ENCODE measurements at places on chromosomes 6 and 20.

GRCh38 chr20:48716541-48716940 is 111.3 kb downstream of the PREX1 start:
- no peak for DNase-seq

DNA sequence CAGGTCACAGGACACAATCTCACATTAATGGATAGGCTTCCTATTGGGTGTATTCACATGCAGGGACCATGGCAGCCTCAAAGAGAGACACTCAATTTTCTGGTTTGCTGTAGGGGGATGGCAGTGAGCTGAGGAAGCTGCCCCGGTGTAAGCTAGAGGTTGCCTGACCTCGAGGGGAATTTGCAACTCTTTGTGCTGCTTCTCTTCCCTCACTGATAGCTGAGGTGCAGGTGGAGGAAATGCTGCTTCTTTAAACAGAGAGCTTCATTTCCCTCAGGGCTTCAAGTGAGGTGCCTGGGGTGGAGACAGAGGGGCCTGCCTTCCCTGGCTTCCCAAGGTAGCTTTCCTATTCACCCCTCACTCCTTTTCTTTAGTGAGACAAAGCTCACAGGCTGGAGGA is 151.9 kb downstream of the CD83 start:
- DNase-seq = no peak

- no peak for DNase-seq
Observed at GRCh38 chr20:64072498-64073063, 6.7 kb downstream of the RGS19 start.

- DNase-seq = no peak
Observed at GRCh38 chr20:41616228-41616627, 1.9 kb downstream of the CHD6 start.

DNA sequence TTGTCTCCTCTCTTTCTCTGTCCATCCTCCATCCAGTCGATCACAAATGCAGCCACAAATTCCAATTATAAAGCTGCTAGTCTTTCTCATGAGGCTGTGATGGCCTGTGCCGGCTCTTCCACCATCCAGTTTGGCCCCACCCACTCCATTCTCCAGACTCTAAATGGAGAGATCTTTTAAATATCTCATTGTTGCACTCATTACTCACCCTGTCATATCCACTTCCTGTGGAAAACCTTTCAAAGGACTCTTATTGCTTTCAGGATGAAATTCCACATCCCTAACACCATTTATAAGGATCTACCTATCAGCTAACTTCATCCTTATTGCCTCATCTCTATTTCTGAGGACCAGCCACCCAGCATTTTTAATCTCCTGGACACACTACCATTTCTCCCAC is 70.6 kb downstream of the NRN1 start:
- no peak for DNase-seq

- DNase-seq = no peak
Observed at GRCh38 chr20:34324541-34324940, 21.4 kb upstream of the AHCY start.

GRCh38 chr6:24391756-24392405 is 10.9 kb upstream of the MRS2 start:
- no peak for DNase-seq

DNA sequence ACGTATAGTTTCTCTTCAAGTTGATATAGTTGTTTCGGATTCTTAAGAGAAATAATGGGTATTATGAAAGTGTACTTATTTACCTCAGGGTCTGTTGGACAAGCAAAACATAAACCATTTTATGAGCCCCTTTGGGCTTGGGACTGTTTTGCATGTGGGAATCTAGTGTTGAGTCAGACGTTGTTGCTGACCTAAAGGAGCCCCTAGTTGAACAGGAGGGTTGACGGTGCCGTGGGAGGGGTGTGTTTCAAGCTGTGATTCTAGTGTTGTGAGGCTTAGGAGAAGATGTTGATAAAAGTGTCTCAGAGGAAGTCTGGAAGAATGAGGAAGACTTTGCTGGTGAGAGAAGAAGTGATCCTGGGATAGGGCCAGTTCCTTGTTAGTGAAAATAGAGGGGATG is 140.0 kb downstream of the ARID1B start:
- DNase-seq = no peak

DNA sequence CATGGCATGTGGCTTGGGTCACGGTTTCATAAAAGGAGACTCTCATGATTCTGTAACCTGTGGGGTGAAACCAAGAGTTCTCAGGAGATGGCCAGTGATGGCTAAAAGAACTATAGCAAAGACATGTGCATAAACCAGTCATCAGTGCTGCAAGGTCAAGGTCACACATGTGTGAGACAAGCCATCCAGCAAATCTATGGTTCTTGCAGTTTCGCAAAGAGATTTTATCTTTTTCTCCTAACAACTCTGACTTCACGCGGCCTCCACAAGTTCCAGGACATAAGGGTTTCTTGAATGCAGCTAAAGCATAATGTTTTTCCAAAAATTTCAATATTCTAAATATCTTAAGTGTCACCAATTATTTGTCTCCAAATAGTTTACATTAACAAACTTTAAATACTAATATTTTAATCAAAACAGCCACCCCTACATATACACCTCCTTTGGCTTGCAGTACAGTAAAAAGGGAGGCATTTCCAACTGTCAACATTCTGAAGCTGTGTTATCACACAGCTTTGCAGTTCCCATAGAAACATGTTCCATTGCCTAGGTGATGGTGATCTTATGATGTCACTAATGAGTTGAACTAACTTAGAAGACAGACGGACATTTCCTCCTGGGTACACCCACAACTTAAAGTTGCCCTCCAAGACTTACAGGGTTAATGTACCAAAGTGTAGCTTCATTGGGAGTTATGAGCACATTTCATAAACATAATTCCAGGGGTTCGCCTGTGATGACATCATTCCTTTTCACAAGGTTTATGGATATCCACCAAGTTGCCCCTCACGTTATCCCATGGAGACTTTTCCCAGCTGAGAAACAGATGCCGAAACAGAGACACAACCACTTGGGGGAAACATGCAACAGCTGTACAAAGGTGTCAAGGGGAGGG is 250.9 kb upstream of the PDE10A start:
- DNase-seq = no peak

GRCh38 chr6:26607434-26608230 is 10.9 kb downstream of the ABT1 start:
- DNase-seq = no peak

GRCh38 chr6:44245391-44245911 is 1.4 kb upstream of the HSP90AB1 start:
- no peak for DNase-seq

DNA sequence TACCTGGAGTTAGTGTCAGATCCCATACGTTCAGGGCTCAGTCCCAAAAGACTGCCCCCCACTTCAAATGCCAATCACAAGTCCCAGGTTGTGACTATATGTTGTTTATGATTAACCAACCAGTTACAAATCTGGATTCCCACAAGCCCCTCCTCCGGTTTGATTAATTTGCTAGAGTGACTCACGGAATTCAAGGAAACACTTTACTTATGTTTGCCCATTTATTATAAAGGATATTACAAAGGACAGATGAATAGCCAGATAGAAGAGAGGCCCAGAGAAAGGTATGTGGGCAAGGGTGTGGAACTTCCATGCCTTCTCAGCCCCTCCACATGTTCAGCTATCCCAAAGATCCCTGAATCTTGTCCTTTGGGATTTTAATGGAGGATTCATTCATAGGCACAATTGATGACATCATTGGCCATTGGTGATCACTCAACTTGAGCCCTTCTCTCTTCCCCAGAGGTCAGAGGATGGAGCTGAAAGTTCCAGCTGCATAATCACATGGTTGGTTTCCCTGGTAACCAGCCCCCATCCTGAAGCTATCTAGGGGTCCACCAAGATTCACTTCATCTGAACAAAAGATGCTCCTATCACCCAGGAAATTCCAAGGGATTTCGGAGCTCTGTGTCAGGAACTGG is 2.0 kb downstream of the ECT2L start:
- no peak for DNase-seq

DNA sequence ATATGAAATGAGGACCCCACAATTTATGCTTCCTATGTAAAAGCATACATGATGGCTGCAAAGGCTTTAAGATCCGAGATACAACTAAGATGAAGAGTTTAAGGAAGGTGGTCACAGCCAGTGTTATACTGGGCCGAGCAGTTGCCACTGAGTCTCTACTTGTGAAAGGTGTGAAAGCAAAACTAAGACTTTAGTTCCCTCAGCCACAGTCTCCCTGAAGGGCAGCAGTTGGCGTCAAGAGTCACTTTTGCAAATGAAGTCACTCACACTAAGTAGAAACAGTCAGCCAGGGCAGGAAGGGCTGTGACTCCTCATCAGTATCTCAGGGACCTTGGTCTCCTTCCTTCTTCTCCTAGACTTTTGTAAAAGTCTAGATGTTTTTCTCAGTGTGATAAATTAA is 191.6 kb upstream of the MCHR2 start:
- no peak for DNase-seq

DNA sequence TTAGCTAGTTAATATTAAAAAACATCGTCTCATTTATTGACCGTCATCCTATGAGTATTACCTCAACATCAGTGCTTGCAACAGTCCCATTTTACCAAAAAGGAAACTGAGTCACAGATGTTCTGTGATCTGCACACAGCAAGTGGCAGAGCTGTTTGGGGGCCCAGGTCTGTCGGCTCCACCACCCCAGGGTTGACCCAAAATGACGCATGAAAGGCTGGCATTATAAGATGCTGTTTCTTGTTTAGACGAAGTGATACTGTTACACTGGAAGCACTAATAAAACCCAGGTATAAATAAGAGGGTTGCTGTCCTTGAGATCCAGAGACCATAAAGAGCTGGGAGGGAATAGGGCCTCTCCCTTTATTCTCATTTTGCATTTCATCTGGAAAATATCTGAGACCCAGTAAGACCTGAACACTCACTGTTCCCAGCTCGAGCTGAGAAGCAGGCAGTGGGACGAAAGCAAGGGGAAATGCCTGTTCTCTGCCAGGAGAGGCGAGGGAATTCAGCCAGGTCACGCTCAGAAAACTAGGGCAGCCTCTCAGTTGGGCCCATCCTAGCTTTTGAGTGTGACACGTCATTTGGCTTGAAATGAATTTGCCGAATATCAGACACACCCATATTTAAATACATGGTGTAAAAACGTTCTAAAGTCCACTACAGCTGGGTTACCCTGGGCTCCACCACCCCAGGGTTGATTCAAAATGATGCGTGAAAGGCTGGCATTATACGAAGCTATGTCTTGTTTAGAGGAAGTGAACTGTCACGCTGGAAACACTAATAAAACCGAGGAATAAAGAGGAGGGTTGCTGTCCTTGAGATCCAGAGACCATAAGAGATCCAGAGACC is 1.4 kb upstream of the MICAL1 start:
- peak; percentile 44 for DNase-seq

DNA sequence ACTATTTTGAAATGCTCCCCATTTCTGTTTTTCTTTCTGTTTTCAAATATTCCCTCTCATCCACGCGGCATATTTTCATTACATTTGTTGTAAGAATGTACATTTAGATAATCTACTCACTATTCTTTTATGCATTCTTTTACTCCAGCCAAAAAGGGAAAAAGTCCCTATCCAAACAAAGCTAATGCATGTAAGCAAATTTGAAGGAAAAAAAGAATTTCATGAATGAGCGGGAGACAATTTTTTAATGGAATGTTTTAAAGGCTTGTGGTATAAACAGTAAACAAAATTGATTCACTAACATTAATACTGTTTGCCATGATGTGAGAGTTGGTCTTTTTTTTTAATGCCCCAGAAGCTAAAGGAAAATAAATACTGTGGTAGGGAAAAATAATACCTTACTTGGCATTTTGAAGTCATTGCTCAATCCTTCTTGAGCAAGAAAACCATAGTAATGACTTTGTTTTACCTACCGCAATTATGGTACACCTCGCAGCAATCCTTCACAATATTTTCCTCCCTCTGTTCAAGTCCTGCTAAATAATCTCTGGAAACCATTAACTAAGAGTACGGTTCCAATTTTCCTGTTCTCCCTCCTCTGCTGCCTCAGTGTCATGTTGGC is 79.0 kb downstream of the BACH2 start:
- no peak for DNase-seq

DNA sequence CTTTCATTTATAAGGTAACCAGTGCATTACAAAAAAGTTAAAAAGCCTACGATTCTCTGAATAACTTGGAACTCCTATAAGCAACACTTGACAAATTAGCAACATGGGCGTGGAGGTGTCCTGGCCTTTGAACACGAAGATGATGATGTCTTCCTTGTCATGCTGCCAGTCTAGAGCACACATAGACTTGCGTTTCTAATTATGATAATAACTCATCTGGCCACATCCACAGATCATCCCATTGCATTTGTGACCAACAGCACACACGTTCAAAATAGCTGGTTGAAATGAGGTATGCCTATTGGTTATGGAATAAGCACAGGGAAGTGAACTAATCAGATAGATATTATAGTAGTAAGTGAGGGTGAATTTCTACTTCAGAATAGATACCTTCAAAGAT is 608.9 kb downstream of the PRKN start:
- DNase-seq = no peak

- DNase-seq = no peak
Observed at GRCh38 chr6:158211273-158212055, 43.3 kb downstream of the GTF2H5 start.

DNA sequence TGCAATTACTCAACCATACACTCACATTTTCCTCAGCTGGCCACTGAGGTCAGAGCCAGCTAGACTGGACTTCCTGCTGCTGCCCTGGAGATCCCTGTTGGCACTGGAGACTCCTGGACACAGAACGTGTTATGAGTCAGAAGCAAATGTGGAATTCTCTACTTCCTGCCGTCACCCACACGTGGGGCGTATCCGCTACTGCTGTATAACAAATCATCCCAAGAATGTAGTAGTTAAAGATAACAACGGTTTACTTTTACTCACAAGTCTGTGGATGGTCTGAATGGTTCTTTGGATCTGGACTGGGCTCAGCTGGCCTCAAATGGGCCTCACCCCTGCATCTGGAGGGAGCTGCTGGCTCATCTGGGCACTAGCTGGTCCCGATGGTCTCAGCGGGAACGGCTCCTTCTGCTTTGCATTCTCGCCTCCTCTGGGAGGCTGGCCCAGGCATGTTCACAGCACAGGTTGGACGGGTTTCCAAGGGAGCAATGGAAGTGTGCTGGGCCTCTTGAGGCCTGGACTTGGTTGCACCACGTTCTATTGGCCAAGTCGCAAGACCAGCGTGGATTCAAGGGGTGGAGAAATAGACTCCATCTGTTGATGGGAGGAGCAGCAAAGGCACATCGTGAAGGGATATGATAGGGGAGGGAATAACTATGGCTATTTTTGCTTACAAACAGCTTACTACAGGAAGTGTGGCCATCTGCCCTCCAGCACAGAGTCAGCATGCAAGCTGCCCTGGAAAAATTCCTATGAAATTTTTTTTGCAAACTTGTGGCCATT is 118.5 kb downstream of the SNX5 start:
- DNase-seq = no peak

- DNase-seq = no peak
Observed at GRCh38 chr6:71079677-71080076, 122.8 kb upstream of the B3GAT2 start.

- peak; percentile 46 for DNase-seq
Observed at GRCh38 chr20:23235173-23236027, 115.2 kb upstream of the NXT1 start.
